ENCODE measurements at places on chromosomes 2 and 18.

DNA sequence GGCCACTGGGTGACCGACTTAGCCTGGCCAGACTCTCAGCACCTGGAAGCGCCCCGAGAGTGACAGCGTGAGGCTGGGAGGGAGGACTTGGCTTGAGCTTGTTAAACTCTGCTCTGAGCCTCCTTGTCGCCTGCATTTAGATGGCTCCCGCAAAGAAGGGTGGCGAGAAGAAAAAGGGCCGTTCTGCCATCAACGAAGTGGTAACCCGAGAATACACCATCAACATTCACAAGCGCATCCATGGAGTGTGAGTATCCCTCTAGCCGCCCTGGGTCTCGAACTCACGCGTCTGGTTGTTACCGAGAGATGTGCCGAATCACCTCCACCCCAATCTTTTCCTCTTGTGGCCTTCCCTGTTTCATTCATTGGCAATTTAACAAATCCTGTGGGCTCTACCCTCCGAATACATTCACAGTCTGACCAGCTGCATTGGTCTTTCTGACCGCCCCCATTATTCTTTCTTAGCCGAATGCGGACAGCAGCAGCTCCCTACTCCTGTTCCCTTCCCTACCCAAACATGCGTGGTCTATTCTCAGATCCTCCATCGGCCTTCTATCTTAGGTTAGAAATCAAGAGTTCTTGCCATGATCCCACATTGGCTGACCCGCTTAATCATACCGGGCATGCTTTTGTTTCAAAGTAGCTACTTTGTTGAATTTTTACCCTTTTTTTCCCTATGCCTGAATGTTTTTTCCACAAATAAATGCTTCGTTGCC lies 631 bp downstream of the RPL31 start:
- DNase-seq: no peak

DNA sequence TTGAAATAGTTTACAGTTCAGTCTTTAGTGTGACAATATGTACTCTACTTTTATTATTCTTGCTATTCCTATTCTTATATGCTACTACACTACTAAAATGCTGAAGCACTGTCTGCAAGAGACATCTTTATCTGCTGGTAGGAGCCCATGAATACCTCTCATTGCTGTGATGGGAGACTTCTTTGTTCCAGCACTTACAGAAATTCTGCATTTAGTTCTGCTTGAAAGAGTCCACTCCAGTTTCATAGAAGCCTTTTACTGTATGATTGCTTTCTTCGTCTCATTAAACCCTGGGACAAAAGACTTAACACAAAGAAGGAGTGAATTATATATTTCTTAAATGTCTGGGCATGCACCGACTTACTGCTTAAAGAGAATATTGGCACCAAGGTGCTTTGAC lies 272.7 kb downstream of the CD226 start:
- DNase-seq: no peak

- no peak for DNase-seq
These were observed 1322.1 kb upstream of the ZEB2 start for GRCh38 chr2:145841973-145842372.

- no peak for DNase-seq
These were observed 824.9 kb downstream of the DCDC2C start for GRCh38 chr2:4528246-4528645.

DNA sequence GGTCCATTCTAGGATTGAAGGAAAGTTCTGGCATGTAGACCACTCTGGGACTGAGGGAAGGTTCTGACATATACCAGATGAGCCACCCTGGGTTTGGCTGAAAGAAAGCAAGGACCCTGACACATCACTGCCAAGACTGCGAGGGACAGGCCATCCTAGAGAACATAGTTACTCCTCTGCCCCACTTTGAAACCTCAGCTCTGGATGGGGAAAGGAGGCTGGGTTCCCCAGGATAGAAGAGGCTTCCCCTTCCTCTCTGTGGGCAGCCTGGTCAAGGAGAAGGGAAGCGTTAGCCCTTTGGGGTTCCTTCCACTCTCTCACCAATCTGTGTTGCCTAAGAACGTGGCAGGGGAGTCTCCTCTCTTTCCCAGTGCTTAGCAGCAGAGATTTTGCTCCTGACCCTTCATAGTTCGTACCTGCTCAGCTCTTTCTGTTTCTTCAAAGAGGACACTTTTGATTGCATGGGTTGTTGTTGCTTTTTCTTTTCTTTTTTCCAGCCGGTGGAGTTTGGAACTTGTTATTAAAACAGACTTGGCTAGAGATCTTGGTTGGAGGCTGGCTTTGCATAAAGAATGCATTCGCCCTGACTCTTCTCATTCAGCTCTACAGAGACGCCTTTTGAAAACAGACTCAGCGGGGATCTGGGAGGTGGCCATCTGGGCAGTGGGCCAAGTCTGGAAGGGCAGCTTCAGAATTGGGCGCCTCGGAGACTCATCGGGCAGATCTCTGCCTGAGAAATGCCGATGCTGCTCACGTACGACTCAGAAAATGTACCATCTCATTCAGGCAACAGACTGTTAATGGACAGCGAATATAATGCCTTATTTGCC lies 166.1 kb downstream of the CLIP4 start:
- no peak for DNase-seq

- DNase-seq: no peak
These were observed 92.2 kb downstream of the DPP4 start for GRCh38 chr2:161981679-161982250.

- DNase-seq: no peak
These were observed 391.9 kb upstream of the RAB6C start for GRCh38 chr2:129587426-129588064.

DNA sequence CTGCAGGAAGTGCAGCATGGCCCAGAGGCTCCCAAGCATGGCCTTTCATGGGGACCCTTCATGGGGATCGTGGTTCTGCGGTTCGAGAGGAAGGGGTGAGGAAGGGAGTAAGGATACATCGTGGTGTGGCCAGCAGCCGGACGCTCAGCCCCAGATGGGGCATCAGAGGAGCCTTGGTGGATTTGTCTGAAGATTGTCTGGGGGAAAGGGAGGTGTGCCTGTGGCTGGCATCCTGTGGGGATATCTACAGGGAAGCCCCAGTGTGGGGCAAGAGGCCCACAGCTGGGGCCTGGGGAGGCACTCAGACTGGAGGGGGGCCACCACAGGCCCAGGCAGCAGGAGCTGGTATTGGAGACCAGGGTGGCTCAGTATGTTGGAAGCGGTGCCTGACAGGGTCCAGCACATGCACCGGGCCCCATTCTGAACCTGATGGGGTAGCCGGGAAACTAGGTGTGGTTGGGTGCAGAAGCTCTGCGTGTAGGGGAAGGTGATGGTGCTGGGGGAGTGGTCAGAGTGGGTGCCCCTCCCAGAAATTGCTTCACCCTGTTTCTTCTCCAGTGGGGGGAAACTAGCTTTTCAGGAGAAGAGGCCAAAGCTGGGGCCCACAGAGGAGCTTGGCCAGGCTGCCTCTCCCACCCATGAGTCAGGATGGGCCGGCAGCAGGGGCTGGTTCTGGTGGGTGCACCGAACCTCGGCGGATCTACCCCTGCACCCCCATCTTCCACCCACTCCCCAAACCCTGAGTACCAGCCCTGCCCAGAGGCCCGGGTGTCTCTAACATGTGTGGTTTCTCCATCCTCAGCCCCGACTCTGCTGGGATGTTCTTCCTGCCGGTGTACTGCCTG lies 274.4 kb upstream of the HDAC4 start:
- DNase-seq: no peak
